Foreskin keratinocyte (primary cell): ENCODE measurements at places on chromosomes 16 and 17. TPM values are rescaled to one million over a fixed set of nuclear protein-coding genes. Genes with fewer than 3 reads are reported as not detected.

GRCh38 chr17:41824086-41824485 is 11.3 kb downstream of the FKBP10 start:
- DNase-seq, result no peak

- peak; percentile 72 for DNase-seq
These were observed at the start of gene CES4A for GRCh38 chr16:66988197-66988788. CES4A (plus strand) TSS chr16:66988589; CDS start chr16:66988773, 184 bp downstream.

GRCh38 chr17:39270923-39271322 is 45.2 kb upstream of the STAC2 start:
- no peak for DNase-seq

DNA sequence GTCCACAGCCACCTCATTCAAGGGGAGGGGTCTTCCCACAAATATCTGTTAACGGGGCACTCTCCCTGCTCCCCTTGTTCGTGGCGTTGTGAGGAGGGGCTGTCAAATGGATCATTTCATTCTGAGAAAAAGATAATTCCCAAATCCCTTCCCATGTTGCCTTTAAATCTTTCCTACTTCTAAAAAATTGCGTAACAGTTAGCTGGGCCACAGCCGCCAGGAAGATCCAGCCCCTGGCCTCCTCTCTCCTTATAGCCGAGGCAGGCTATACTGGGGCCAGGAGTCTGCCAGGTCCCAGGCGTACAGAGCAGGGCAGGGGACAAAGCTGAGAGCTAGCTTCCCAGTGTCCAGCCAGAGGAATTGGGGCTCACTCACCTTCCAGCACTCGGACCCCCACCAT is 430 bp downstream of the C16orf89 start:
- no peak for DNase-seq

- no peak for DNase-seq
These were observed 38.2 kb upstream of the CCDC182 start for GRCh38 chr17:57783338-57783742.

- peak; percentile 54 for DNase-seq
These were observed 2.9 kb downstream of the RNASEK start for GRCh38 chr17:7014995-7015958.

DNA sequence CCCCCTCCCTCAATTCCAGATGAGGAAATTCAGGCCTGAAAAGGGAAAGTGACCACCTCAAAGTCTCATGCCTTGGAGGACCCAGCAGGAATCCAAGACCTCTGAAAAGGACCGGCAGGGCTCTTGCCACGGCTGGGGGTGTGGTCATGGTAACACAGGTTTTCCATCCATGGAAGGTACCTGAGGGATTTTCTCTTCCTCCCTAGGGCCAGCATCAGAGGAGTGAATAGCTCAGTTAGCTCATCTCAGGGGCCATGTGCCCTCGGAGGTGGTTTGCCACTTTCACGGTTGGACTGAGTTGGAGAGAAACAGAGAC is 1.3 kb downstream of the CIITA start:
- DNase-seq, result no peak

DNA sequence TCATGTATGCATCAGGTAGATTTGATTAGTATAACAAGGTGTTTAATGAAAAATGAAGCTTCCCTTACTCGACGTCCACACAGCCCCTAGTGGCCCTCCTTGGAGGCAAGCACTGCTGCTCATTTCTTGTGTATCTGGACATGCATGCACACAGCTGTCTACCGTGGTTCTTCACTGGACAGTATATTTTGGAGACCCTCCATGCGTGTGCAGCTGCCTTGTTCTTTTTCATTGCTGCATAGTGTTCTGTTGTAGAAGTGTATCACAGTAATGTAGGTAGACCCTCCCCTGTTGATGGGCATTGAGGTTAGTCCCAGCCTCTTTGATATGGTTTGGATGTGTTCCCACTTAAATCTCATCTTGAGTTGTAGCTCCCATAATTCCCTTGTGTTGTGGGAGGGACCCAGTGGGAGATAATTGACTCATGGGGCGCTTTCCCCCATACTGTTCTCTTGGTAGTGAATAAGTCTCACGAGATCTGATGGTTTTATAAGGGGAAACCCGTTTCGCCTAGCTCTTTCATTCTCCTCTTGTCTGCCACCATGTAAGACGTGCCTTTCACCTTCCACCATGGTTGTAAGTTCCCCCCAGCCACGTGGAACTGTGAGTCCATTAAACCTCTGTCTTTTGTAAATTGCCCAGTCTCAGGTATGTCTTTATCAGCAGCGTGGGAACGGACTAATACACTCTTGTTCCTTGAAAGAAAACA is 6.3 kb downstream of the CMIP start:
- no peak for DNase-seq

GRCh38 chr17:60231691-60232090 is 81.9 kb downstream of the CA4 start:
- DNase-seq, result peak; percentile 15

DNA sequence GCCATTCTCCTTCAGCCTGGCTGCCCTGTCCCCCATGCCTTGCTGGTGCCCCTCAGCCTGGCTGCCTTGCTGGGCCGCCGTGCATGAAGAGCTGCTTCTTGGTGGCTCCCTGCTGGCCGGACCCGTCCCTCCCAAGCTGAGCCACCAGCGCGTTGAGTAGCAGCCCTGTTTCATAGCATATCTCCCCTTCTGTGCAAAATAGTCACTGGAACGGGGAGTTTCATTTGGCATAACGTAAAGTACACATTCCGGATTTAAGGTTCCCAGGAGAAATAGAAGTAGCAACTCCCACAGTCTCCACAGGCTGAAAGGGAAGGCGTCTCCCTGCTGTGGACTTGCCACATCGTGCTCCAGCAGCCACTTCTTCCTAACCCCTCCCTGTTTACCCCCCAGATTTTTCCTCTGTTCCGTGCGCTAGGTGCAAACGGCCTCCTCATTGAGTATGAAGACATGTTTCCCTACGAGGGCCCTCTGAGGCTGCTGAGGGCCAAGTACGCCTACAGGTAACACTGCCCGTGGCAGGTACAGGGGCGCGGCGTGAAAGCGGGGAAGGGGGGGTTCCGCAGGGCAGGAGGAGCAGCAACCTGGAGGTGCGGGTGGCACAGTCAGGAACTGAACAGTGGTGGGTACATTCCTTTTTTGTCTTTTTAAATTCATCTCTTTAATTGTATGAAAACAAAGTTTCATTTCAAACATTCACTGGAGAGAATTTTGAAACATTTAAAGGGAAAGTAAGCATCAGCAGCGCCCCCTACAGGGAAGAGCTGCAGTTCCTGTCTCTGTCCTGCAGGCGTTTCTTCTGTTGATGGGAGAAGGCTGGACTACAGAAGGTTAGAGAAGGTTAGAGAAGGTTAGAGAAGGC is 5.8 kb upstream of the OGFOD3 start:
- DNase-seq, result peak; percentile 7

The PRSS33 gene
- not detected in 2 replicates for polyA plus RNA-seq

The AURKB gene
- 96.4 and 131 TPM in 2 replicates for polyA plus RNA-seq

The KRT17 gene
- polyA plus RNA-seq, result 3,974 and 4,528 TPM in 2 replicates

The SLC6A2 gene
- polyA plus RNA-seq, result not detected in 2 replicates
